Fibroblast of lung (primary cell): ENCODE measurements at places on chromosomes 4 and X.

GRCh38 chr4:1819284-1819683 is 26.2 kb downstream of the FGFR3 start:
- H3K27me3 ChIP-seq, result no peaks in the 10 kb centered on the region
- no peak overlapping the region for H3K27ac ChIP-seq
- peaks cover 36% of the 10 kb centered on the region for H3K36me3 ChIP-seq
- DNase-seq, result peak; percentile 53
- H3K4me3 ChIP-seq, result no peak overlapping the region

- no peak for DNase-seq
- no peaks in the 10 kb centered on the region for H3K27me3 ChIP-seq
- no peak overlapping the region for H3K4me3 ChIP-seq
- no peaks in the 10 kb centered on the region for H3K36me3 ChIP-seq
- no peak overlapping the region for H3K27ac ChIP-seq
Measured at GRCh38 chr4:37573566-37573965, 112.6 kb downstream of the RELL1 start.

GRCh38 chr4:3074078-3074845 is at the start of the genes HTT and HTT-AS:
Gene HTT (plus strand): TSS chr4:3074681. CDS start chr4:3074826, 145 bp downstream.
Gene HTT-AS (minus strand): TSS chr4:3074538.
- H3K27me3 ChIP-seq, result no peaks in the 10 kb centered on the region
- H3K27ac ChIP-seq, result peak within 1 kb of the TSS; percentile 91
- H3K36me3 ChIP-seq, result no peaks in the 10 kb centered on the region

GRCh38 chr4:77481856-77482255 is 123.8 kb upstream of the CXCL13 start:
- no peaks in the 10 kb centered on the region for H3K36me3 ChIP-seq
- no peaks in the 10 kb centered on the region for H3K4me1 ChIP-seq
- DNase-seq, result peak; percentile 20
- H3K27ac ChIP-seq, result no peak overlapping the region

DNA sequence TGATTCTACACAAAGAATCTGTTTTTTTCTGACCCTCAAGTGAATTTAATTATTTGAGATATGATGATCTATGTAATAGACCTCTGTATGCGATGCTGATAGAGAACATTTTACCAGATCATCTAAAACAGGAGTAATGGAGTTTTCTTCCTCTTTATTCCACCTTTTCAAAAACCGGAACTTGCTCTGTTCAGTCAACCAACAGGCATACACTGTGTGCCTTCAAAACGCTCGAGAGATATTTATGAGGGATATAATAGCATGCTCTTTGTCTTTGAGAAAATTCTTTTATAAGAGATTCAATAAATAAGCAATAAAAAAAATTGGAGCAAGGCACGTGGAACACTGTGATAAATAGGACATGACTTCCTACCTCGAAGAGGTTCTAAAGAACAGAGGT is 2.0 kb downstream of the NYX start:
- H3K27ac ChIP-seq, result no peak overlapping the region
- no peaks in the 10 kb centered on the region for H3K27me3 ChIP-seq
- no peaks in the 10 kb centered on the region for H3K36me3 ChIP-seq
- no peak overlapping the region for H3K4me3 ChIP-seq
- no peak for DNase-seq
- no peaks in the 10 kb centered on the region for H3K4me1 ChIP-seq

- no peak for DNase-seq
- no peaks in the 10 kb centered on the region for H3K4me1 ChIP-seq
- no peaks in the 10 kb centered on the region for H3K36me3 ChIP-seq
- H3K4me3 ChIP-seq, result no peak overlapping the region
Measured at GRCh38 chrX:57367649-57368048, 81.1 kb downstream of the FAAH2 start.

DNA sequence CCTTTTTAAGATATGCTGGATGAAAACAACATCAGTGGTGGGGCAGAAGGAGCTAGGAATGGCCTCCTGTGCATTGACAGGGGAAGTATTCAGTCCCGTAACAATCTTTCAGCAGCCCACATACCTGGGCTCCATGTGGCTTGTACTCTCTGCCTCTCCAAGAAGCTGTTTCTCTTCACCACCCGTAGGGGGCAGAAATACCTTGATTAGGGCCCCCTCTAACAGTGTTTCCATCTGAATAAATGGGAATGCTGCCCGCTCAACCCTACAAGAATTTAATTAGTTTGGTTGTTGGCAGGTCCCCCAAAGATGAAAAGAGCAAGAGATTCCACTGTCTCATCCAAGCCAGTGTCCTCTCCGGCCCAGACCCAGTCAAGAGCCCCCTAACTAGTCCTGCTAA is 155.2 kb downstream of the SMIM20 start:
- DNase-seq, result peak; percentile 67
- H3K4me1 ChIP-seq, result no peaks in the 10 kb centered on the region
- no peaks in the 10 kb centered on the region for H3K36me3 ChIP-seq
- H3K27me3 ChIP-seq, result no peaks in the 10 kb centered on the region

GRCh38 chrX:139554376-139554775 is 23.8 kb downstream of the F9 start:
- H3K27me3 ChIP-seq, result no peaks in the 10 kb centered on the region
- DNase-seq, result no peak
- H3K36me3 ChIP-seq, result no peaks in the 10 kb centered on the region
- H3K27ac ChIP-seq, result no peak overlapping the region
- no peak overlapping the region for H3K4me3 ChIP-seq
- H3K4me1 ChIP-seq, result no peaks in the 10 kb centered on the region

DNA sequence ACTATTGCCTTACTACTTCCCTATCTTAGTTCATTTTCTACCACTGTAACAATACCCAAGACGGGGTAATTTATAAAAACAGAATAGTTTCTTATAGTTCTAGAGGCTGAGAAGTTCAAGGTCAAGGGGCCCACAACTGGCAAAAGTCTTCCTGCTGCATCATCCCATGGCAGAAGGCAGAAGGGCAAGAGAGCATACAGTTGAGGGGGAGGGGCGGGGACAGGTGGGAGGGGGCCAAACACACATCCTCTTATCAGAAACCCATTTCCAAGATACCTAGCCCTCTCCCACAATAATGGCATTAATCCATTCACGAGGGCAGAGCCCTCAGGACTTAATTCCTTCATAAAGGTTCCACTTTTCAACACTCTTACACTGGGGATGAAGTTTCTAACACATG is 690.2 kb downstream of the ADGRL3 start:
- H3K36me3 ChIP-seq, result no peaks in the 10 kb centered on the region
- no peak overlapping the region for H3K4me3 ChIP-seq
- no peaks in the 10 kb centered on the region for H3K27me3 ChIP-seq
- H3K27ac ChIP-seq, result no peak overlapping the region

DNA sequence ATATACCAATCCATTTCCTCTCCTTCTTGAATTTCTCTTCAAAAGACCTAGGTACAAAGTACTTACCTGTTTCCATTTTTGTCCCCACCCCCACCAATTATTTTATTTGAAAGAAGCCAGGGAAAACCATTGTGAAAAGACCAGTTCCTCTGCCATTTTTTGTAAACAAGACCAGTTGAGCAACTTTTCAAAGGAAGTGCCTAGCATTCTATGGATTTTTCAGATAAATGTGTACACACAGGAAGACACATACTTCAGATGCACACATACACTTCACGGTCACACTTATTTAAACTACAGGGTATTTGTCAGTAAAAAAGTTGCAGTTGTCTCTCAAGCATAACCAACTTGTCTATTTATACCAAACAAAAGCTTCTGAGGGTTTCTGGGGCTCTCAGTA is 587.2 kb upstream of the KLHL4 start:
- H3K27ac ChIP-seq, result no peak overlapping the region
- no peak for DNase-seq
- H3K4me1 ChIP-seq, result no peaks in the 10 kb centered on the region
- no peaks in the 10 kb centered on the region for H3K36me3 ChIP-seq
- no peaks in the 10 kb centered on the region for H3K27me3 ChIP-seq

- H3K4me1 ChIP-seq, result peaks cover 3% of the 10 kb centered on the region
- peak within 1 kb of the TSS; percentile 85 for H3K4me3 ChIP-seq
- no peaks in the 10 kb centered on the region for H3K36me3 ChIP-seq
- peak within 1 kb of the TSS; percentile 89 for H3K27ac ChIP-seq
- DNase-seq, result peak; percentile 96
- no peaks in the 10 kb centered on the region for H3K27me3 ChIP-seq
Measured at GRCh38 chr4:177441803-177442622, at the start of gene AGA. Gene AGA (minus strand): TSS chr4:177442437. CDS start chr4:177442375, 62 bp downstream.
